ENCODE measurements at places on chromosomes 11 and 22. TPM values are rescaled to one million over a fixed set of nuclear protein-coding genes. Genes with fewer than 3 reads are reported as not detected.

The CDC42EP2 gene
- not detected for polyA plus RNA-seq

DNA sequence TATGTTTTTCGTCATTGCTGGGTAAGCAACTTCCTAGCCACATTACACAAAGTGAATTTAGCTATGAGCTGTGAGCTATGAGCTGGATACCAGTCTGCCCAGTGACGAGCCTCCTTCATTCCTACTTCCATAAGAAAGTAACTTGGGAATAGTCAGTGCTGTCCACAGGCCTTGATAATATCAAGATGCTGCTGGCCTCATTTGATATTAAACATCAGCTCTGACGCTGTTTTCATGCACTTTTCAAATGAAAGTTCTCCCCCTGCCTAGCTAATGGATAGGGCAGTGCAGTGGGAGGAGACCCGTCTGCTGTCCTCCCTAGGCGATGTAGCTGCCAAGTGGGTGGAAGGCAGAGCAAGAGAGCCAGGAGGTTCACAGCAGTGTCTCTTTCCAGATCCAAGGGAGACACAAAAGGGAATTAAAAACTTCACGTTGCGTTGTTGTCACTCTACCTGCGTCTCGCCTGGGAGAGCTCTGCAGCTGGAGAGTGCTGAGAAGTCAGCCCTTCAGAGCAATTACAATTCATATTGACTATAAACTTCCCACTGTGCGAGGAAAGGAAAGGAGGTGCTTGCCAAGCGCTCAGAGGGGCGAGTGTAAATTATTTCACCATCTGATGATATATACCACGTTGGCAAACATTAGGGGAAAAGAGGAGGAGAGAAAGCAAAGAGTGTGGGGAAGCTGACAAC lies 861.4 kb downstream of the NTM start:
- no peaks in the 10 kb centered on the region for H3K4me1 ChIP-seq
- H3K27me3 ChIP-seq = no peaks in the 10 kb centered on the region
- no peak for DNase-seq
- no peaks in the 10 kb centered on the region for H3K36me3 ChIP-seq

DNA sequence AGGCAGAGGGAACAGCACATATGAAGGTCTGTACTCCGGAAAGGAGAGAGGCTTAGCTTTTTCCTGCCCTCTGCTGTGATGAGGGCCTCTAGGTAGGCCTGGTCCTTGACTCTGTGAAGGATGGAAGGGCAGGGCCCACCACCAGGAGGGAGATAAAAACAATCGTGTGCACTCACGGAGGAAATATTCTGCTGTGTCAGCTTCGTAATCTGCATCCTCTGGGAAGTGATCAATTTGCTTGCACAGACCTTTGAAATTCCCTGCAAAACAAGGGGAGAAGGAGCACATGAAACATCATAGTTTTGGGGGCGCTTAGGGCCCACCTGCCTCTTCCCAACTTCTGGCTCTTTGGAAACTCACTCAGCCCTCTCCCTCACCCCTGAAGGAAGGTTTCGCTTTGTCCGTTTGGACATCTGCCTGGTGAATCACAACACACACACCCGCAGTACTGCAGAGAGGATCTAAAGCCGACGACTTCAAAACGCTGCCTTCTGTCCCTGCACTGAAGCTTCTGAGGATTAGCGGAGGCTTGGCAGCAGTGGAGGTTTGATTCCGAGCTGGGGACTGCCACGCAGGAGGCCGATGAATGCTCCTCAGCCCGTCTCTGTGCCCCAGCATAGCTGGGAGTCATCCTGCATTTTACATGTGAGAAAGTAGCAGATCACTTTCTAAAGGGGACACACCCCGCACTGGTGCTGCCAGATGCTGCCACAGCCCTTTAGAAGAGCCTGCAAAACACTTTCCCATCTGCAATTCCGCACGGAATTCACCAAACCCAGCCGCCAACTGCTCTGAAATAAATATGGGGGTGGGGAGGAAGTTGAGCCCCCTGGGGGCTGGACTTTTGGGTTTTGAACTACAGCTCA lies 58.6 kb upstream of the EIF3D start:
- H3K4me3 ChIP-seq = no peak overlapping the region
- H3K36me3 ChIP-seq = peaks cover 28% of the 10 kb centered on the region
- no peaks in the 10 kb centered on the region for H3K4me1 ChIP-seq
- H3K27ac ChIP-seq = no peak overlapping the region
- no peak for DNase-seq
- H3K27me3 ChIP-seq = peaks cover 11% of the 10 kb centered on the region

DNA sequence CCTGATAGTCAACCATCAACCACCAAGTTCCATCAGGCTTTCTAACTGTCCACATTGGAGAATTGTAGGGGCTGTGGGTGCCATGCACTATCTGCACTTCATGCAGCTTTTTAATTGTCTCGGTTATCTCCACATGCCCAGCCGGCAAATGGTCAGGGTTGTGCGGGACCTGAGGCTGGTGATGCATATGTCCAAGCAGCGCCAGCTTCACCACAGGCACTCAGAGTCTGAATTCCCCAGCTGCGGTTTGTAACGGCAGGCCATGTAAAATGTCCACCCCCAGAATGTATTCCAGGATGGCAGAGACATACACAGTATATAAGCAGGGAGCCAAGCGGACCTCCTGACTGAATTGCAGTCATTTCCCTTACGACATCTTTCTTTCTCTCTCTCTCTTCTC lies 435.6 kb downstream of the DYNC2H1 start:
- no peak overlapping the region for H3K27ac ChIP-seq
- DNase-seq = no peak
- H3K4me1 ChIP-seq = no peaks in the 10 kb centered on the region
- no peaks in the 10 kb centered on the region for H3K27me3 ChIP-seq

The DBX1 gene
- not detected for polyA plus RNA-seq

The KCNQ1 gene
- 22.9 TPM for polyA plus RNA-seq
